ENCODE measurements at places on chromosomes 13 and 19.

DNA sequence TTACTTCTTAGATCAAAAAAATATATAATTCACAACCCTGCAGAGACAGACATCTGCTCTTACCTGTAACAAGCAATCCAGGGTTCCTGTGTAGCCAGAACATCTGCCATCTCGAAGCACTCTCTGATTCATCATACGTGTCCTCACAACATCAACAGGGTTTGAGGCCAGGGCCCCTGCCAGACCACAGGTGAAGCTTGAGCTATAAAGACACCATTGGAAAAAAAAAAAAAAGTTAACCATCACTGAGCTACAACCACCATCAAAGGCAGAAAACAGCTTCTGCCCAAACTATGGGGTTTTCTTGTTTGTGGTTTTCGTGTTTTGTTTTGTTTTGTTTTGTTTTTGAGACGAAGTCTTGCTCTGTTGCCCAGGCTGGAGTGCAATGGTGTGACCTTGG is 19.3 kb downstream of the SLC25A30 start:
- DNase-seq = no peak

DNA sequence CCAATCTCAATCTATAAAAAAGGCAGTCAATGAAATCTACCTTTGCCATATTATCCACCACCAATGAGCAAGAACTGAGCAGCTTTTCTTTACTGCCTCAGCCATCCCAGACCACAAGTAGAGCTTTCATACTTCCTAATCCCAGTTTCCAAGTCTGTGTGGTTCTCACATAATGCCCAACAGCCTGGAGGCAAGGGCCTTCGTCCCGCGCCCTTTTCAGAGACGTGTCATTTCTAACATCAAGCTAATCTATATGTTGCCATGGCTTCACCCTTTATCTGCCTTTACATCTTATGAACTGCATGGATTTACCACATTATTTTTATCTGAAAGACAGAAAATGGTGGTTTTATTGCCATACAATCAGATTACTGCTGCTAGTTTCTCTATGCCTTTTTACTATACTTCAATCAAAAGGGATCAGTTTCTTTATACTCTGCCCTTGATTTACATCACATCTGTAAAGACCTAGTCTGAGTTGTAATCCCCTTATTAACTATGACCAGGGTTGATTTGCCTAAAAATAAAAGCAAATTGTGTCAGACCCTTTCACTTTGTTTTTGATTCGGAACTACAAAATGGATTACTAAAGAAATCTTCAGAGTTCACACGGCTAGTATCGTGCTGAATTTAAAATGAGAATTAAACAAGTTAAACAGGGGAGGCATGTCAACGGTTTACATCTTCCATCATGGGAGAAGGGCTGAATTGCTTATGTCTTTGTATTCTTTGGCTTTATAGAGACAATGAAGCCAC is 5.9 kb downstream of the EFNB2 start:
- no peak for DNase-seq

DNA sequence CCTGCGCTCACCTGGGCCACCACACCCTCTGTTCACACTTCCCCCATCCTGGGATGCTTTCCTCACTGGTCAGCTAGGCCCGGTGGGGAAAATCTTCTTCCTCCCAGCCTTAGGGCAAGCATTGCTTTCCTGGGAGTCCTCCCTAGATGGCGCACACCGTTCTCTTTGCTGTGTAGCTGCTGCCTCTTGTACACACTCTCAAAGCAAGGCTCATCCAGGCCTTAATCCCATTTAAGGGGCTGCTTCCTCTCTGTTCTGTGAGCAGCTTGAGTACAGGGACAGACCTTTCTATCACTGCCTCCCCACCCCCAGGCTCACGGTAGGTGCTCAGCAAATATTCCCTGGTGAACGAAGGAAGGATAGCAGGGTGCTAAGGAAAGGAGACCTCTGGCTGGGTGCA is 11.1 kb downstream of the SLC7A10 start:
- no peak for DNase-seq

DNA sequence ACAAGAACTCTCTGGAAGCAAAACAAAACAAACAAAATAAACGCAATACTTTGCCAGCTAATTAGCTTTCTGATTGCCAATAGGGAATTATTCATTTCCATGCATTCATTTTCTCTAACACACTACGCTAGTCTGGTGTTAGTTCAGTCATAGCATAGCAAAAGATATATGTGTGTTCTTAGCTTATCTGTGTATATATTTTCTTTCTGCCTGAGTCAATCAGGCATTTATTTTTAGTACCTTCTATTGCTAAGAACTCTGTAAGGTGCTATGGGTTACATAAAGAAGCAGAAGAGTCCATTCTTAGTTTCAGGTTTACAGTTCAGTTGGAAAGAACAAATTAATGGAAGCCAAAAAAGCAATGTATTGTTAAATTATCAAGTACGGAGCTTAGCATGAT is 490.9 kb downstream of the KLF5 start:
- DNase-seq = no peak

DNA sequence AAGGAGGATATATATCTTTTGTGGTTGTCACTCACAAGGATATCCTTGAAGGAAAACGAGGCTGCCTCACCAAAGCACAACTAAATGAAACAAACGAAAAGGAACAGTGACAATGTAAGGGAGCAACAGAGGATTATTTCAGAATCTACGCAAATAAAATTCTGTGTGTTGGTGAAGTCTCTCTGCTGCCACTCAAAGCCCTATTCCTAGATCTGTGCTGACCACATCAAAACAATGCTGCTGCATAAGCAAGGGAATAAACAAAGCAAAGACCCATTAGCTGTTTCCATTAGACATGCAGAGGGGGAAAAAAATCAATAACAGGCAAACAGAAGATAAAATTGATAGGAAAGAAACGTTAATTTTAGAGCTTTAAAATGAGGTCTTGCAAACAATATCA is 204.4 kb downstream of the MZT1 start:
- peak; percentile 25 for DNase-seq

- no peak for DNase-seq
Measured at GRCh38 chr13:50636007-50636704, 207.3 kb downstream of the DLEU7 start.
